NAMALWA (cell line): ENCODE measurements at places on chromosomes 1 and 21.

DNA sequence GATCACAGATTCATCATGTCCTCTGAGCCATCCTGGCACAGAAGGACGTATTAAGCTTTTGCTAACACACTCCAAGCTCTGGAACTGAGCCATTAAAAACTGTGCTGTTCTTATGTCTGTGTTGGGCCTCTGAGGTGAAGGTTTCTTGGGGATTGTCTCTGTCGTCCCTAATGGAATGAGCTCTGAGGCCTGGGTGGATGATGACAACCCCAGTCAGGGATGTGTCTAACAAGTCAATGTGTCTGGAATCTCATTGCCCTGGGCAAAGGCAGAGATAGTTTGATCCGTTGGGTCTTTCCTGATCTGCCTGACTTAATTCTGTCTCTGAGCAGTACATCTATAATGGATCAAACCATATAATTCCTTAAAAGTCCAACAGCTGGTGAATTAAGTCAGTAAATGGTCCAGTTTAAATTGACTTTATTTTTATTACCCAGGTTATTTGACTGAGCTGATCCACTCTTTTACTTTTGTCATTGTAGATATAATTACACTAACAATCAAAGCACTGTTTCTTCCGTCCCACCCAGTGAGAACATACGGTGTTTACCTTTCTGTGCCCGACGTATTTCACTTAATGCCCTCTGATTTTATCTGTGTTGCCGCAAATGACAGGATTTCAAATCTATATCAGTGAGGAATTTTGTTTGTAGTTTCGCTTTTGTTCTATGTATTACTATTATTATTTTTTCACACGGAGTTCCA is 38.8 kb upstream of the OR2B11 start:
- no peak for DNase-seq

DNA sequence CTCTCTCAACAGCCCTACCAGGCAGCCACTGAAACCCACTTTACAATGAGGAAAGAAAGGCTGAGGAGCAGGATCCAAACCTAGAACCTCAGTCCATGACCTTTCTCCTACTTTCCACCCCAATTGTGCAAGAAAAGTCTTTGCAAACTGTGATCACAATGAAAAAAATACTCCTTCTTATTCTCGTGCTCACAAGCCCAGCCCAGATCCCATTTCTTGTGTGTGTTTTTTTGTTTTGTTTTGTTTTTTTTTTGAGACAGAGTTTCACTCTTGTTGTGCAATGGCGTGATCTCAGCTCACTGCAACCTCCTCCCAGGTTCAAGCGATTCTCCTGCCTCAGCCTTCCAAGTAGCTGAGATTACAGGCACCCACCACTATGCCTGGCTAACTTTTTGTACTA is 97.7 kb downstream of the CRYAA start:
- no peak for DNase-seq

DNA sequence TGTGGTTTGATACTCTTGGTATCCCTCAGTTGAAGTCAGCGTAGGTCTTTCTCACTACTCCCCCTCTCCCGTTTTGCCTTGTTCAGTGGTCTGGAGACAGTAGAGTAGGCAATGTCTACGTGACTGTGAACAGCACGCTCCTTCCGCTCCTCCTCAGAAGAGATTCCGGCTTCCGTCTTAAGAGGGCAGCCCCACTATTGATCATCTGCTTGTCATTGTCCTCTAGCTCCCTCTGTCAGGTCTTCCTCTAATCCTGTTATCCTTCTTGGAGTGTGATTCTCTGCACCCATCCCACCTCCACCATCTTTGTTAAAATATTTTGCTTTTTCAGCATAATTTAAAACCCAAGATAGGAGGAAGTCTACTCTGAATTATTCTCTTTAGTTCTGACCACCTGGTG is 129.9 kb upstream of the KCNK2 start:
- DNase-seq, result no peak

DNA sequence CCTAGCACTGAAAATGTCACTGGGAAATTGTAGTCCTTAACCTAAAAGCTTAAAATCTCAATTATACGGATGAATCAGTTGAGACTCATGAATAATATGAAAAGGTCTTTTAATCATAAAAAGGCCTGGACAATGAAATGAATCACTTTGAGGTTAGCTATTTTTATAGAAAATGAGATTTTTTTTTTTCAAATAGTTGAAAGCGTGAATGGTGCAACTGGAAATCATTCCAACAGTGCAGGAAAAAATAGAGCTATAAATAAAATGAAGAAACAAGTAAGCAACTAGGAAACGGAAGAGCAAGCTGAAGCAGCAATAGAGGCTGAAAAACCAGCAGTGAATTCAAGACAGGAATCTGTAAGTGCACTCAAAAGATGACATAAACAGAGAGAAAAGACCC is 142.9 kb downstream of the BACH1 start:
- DNase-seq, result no peak

DNA sequence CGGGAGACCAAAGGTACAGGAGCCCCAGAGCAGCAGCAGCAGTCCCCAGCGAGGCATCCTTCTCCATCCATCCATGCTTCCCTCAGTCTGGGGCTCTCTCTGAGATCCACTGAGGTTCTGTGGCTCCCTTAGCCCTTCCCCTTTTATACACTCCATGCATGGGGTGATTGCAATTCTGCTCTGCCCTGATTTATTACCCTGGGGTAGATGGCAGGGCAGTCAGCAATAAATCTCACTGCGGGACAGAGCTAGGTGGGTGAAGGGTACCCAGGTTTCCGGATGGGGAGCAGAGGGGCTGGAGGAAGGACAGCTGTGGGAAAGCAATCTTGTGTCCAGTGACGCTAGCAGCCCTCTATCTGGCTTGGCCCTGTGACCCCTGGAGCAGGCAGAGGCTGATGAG is at the start of gene REN:
REN (minus strand) TSS at position 119 of the 400 bp plus-strand sequence; CDS start at position 75, 44 bp downstream.
- no peak for DNase-seq
